ENCODE measurements at places on chromosomes 1 and 21.

GRCh38 chr1:51627672-51628071, 10.8 kb downstream of the OSBPL9 start:
- DNase-seq, result peak; percentile 27

DNA sequence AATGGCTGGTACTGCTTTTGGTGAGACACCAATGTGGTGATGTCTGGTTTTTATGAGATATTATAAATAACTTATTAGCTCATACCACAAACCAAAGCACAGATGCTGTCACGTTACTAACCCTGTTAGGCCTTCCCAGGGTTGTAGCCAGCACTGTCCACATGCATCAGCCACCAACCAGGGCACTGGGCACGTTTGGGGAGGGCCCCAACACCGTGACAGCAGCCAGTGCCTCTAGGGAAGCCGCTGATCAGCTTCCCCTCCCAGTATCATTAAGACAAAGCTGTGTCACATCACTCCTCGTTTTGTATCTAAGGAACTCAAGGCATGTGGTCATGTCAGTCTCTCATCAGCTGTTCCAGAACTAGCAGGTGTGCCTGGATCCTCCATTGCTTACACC, 13.9 kb downstream of the URB1 start:
- no peak for DNase-seq

- no peak for DNase-seq
These were observed 212.7 kb downstream of the PTBP2 start for GRCh38 chr1:96934282-96934681.

DNA sequence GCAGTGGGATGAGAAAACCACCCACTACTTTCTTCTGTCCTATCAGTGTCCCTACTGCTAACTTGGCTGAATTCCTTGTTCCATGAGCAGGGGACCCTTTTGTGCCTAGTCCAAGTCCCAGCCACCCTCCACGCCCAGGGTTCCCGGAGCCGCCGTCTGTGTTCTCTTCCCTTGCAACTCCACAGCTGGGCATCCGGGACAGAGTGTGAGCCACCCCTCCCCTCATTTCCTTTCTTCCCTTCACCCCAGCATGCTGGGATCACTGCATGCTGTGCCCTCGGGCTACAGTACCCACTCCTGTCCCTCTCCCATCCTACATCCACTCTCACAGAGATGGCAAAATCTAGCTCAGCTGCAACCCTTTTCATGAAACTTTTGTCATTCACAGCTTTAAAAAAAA, 44.5 kb downstream of the PGBD5 start:
- no peak for DNase-seq

DNA sequence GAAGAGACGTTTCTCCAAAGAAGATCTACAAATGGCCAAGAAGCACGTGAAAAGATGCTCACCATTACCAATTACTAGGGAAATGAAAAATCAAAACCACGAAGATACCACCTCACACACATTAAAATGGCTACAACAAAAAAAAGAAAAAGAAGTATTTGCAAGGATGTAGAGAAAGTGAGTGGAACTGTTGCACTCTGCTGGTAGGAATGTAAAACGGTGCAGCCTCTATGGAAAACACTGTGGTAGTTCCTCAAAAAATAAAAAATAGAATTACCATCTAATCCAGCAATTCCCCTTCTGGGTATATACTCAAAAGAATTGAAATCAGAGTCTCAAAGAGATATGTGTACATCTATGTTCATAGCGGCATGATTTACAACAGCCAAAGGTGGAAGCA, 115.4 kb upstream of the EDN2 start:
- DNase-seq, result no peak

DNA sequence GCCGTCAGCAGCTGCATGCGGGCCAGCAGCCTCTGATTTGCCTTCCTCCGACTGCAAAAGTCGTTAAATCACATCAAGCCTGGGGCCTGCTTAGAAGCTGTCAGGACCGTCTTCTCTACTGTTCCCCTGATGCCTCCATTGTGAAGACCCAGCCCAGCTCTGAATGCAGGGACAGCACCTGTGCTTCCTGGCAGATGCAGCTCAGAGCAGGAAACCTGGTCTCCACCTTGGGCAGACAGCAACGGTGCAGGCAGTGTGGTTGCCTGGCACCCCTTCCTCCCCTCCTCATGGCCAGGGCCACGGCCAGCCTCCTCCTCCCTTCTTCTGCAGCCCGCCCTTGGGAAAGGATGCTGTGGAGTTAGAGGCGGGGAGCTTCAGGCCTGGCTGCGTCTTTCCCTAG, 92.3 kb upstream of the COL6A1 start:
- DNase-seq, result no peak

GRCh38 chr1:48442864-48443619, 29.0 kb downstream of the SPATA6 start:
- DNase-seq, result no peak

DNA sequence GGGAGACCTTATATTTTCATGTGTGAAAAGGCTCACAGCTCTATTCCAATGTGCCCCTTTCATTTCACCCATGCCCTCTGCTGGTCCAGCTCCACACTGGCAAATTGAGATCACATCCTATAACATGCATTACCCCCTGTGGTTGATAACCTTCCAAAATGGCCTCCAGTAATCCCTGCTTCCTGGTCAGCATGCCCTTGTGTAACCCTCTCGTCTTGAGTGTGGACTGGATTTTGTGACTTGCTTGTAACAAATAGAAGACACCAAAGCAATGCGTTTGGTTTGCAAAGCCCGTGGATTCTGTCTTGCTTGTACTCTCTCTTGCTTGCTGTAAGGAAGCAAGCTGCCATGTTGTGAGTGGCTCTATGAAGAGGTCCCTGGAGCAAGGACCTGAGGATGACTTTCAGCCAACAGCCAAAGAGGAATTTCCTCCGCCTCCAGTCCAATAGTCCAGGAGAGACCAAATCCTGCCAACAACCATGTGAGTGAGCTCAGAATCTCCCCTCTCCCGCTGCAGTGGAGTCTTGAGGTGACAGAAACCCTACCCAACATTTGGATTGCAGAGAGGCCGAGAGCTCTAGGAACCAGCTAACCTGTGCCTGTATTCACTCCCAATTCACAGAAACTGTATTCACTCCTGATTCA, 17.4 kb downstream of the KCNA10 start:
- no peak for DNase-seq

DNA sequence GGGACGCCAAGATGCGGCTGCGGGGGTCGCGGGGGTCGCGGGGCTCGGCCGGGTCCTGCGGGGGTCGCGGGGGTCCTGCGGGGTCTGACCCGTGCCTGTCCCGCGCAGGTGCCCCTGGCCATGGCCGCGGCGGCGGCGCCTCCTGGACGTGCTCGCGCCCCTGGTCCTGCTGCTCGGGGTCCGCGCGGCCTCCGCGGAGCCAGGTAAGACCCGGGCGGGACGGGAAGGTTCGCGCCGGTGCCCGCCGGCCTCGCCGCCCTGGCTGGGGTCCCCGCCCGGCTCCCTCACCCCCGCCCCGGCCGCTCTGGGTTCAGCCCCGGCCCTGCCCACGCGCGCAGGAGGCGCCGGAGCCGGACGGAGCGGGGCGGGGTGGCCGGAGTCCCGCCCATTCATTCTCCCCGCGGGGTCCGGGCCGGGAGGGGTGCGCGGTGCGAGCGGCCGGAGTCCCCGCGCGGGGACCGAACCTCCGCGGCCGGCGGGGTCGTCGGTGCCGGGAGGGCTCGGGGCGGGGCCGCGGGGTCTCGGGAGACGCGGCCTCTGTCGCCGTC, 380 bp downstream of the COL18A1 start:
- DNase-seq, result peak; percentile 90

GRCh38 chr1:73899311-73899710, 298.7 kb downstream of the LRRIQ3 start:
- DNase-seq, result no peak

GRCh38 chr21:42721341-42721824, 68.0 kb downstream of the PDE9A start:
- DNase-seq, result no peak

DNA sequence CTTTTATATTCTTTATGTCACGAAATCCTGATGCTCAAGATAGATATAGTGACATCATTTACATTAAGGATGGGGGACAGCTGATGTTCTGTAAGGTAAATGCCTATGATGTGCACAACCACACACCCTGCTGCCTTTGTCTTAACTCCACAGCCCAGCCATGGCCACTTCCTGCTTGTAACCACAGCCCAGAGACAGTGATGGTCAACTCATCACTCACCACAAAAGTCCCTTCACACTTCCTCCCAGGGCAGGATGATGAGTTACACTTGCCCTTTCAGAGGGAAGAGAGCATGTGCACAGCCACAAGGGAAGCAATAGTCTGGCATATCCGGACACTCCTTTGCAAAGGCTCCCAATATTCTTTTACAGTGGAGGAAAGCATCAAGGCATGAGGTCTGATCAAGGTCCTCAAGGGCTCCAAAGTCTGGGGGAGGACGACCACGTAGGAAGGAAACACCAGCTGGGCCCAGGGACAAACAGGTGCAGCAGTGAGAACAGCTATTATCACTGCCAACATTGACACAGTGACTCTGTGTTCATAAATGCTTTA, 53.8 kb downstream of the PLPP3 start:
- DNase-seq, result no peak

DNA sequence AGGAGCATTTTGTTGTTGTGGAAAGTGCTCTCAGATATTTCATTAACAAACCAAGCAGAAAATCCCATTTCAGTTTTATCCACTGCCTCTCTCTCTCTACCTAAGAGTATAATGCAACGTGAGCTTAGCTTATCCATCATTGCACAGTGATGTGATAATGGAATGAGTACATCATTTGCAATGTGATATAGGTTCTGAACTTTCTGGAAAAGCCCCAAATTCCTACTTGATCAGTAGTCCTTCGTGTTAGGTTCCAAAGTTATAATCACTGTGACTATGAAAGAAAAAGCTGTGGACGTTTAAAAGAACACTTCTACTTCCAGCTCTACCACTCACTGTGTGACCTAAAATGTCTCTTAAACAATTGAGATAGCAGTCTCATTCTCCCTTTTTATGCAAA, 76.4 kb upstream of the PRMT6 start:
- no peak for DNase-seq

Data from H7 (cell line).